Stromal cell of bone marrow (primary cell): ENCODE measurements at places on chromosomes 3 and 15.

- DNase-seq: no peak
Observed at GRCh38 chr3:184832044-184832443, 20.1 kb downstream of the VPS8 start.

- no peak for DNase-seq
Observed at GRCh38 chr3:148809835-148810234, 17.8 kb upstream of the CPB1 start.

DNA sequence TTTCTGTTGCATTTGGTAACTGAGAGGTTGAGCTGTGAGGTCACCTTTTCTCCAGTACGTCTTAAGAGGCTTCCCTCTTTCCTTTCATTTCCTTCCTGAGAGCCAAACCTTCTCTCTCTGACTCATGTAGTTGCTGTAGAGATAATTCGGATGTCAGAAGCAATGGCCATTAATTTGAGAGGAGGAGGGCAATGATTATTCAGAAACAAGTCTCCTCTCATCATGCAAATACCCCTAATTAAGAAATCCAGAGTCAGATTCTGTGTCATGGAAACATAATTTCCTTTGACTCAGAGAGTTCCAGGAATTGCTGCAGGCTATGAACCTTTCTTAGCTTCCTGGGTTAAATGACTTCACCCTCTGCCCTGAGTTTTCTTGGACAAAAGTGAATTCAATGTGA is 59.0 kb upstream of the GSK3B start:
- peak; percentile 88 for DNase-seq

DNA sequence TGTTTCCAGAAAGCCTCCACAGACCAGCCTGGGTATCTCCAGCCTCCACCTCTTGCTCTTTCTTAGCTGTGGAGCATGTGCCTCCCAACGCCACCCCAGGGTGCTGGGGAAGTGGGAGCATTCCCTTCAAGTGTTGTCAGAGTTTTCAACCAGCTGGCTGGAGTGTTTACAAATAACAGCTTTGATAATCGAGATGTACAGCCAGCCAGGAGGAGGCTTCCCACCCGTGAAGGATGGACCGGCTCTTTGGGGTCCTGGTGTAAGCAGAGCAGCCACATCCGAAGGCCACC is 8.5 kb upstream of the OXTR start:
- no peak for DNase-seq

DNA sequence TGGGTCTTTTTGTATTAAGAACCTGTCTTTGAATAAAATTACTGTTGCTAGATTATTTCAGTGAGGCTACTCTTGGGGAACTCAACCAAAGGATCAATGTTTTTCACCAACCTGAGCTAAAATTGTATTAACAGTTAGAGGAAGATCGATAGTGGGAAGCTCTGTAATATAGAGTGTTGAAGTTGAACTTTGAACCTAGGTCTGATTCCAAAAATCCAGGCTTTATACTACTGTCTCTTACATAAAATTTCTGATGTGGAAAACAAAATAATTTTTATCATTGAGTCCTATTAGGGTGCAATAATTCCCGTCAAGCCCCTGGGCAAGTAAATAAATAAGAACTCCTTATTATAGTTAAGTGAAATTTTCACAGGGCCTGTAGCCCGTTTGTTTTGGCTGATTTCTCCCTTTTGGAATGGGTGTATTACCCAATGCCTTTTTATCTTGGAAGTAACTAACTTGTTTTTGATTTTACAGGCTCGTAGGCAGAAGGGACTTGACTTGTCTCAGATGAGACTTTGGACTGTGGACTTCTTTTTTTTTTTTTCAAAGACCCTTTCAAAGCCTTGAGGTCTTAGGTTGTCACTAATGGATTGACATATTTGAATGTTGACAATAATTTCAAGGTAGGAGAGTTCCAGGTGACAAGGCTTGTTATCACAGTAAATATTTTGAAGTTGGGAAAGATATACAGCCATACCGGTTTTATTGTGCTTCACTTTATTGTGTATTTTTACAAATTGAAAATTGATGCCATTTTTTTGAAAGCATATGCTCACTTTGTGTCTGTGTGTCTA is 276.1 kb downstream of the NFKBIZ start:
- no peak for DNase-seq

GRCh38 chr3:42572278-42572677 is 9.5 kb downstream of the SEC22C start:
- no peak for DNase-seq

DNA sequence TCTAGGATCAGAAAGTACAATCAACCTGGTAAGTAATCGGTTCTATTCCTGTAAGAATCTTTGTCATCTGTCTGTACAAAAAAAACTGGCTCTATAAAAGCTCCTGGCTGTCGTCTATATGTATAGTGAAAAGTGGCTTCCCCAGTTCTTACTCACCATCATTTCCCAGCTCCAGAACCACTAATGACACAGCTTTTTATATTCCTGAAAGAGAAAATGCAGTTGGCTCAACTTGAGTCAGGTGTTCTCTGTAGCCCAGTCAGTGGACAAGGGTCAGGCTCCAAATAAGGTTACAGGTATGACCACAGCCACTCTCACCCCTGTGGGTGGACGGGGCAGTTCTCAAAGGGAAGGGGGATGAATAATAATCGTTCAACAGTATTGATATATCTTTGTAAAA is 85.1 kb downstream of the AP4E1 start:
- DNase-seq: peak; percentile 2
